Stimulated activated CD4-positive, alpha-beta T cell treated with anti-CD3 and anti-CD28 coated beads, Interleukin-15, amount 100 ng/mL, for 1 hour (primary cell): ENCODE measurements at places on chromosomes 4 and X.

- DNase-seq: no peak
Observed at GRCh38 chr4:7910952-7911578, 28.6 kb downstream of the AFAP1 start.

- no peak for DNase-seq
Observed at GRCh38 chr4:83281307-83281706, 3.3 kb downstream of the COQ2 start.

DNA sequence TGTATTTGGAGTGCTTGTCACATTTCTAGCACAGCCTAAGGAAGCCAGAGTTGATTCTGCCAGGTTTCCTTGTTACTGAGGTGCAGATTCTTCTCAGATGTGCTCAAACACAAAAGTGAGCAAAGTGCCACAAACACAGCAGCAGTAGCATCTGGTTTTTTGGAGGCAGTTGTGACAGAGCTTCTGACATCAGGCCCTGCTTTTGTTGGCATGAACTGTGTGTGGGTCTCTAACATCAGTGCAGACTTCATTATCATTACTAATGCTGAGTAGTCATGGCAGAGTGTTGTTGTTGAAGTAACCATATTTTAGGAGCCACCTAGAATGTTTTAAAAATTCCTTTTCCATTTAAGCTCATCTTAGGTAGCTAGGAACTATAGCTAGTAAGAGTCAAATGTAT, 656.6 kb downstream of the ANKRD50 start:
- no peak for DNase-seq

GRCh38 chrX:68718443-68718820, 71.0 kb downstream of the STARD8 start:
- no peak for DNase-seq

DNA sequence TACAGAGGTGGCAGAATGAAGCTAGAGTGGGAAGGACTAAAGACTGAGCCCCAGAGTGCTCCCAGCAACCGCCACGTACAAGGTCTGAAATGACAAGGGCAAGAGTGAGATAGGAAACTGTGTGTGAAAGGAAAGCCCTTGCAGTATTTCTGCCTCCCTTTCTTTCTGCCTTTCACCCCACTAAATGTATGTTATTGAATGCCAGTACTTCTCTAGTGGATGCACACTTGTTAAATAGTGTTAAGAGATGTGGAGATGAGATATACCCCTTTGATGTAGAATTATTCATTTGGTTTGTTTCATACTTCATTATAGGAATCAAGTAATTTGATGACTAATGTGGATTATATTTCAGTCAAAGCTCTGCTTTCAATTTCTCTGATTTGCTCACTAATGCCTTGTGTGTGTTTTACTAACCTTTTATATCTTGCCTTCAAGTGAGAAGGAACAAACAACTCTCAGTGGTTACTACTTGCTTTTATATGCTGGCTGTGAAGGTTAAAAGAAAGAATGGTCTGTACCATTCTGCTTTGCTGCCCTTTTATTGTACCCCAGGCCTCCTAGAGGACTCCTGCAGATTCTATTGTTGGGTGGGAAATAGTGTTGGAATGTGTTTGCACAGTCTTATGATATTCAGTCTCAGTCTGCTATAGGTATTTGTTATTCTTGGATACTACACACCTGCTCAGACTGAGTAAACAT, 8.0 kb upstream of the ANXA3 start:
- DNase-seq: no peak

GRCh38 chrX:46965125-46965758, 53.0 kb downstream of the JADE3 start:
- DNase-seq: no peak

DNA sequence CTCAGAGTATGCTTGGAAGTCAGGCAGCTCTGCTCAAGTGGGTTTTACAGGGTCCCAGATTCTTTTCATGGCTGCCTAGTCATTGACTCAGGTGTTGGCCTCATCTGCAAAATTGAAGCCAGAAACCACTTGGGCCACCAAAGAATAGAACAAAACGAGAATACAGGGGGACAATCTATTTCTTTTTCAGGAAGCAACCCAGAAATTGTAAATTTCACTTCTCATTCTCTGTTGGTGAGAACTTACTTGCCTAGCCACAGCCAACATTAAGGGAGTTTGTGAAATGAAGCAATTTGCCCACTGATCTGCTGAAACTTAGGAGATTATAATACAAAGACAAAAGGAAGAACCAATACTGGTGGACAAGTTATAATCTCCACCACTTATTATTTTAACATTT, 8.6 kb upstream of the TKTL2 start:
- no peak for DNase-seq

DNA sequence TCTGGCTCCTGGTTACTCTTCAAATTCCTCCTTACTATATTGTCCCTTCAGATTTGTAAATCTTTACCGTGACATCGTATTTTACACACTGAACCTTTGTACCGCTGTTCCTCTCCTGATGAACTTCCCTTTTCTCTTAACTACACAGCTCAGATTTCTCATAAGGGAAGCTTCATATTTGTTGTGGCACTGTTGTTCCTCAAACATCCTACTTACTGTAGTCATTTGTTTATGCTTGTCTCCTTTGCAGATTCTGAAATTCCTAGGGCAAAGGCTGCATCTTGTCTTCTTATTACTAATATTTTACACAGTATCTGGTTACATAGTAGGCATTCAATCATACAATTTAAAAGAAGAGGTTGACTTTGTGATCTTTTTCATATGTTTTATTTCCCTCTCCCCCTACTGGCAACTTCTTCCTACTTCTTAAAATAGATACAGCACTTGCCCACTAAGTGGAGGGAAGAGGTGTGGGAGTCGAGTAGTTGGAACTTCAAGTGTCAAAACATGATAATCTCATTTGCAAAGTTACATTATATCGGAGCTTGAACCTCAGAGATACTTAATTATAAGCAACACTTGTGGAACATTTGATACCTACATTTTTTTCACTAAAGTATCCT, 50.0 kb downstream of the TET2 start:
- no peak for DNase-seq

DNA sequence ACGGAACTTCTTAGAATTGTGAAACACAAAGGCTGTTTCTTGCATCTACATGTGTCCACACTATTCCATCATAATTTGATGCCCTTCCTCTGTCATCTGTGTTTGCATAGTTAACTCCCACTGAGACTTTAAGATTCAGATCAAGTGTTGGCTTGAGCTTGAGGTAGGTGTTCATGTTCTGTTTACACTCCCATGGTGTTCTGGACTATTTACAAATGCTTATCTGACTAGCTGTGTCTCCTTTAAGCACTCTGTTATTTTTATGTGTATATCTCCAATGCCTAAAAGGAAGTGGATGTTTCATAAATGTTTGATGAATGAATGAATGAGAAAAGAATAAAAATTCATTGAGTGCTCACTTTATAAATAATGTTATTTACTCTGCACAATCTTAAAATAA, 622.7 kb downstream of the RAB28 start:
- no peak for DNase-seq

- no peak for DNase-seq
Observed at GRCh38 chr4:146654687-146655520, 16.2 kb downstream of the POU4F2 start.

GRCh38 chr4:169195032-169195431, 75.7 kb downstream of the SH3RF1 start:
- no peak for DNase-seq

DNA sequence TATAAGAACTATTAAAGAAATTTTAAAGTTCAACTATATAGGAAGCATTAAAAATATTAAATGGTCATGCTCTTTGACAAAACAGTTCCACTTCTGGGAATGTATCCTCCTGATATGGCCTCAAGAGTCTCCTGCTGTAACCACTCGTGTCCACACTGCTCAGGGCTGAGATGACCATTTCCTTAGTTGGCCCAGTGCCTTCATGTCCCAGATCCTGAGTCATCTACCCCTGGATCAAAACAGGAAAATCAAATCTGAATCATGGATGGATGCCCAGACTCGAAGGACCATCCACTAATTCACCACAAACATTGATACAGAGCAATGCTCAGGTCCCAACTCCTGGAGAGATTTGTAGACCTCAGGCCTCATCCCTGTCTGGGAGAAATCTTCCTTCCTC, 44.7 kb downstream of the GPRASP3 start:
- DNase-seq: no peak

GRCh38 chrX:22399437-22400192, 126.9 kb downstream of the CBLL2 start:
- no peak for DNase-seq

GRCh38 chrX:68732906-68733493, 85.5 kb downstream of the STARD8 start:
- peak; percentile 38 for DNase-seq
